IPS-NIHi11 (cell line): ENCODE measurements at places on chromosomes 1 and 21.

- no peak for DNase-seq
Observed at GRCh38 chr1:227314014-227314848, 4.1 kb downstream of the CDC42BPA start.

DNA sequence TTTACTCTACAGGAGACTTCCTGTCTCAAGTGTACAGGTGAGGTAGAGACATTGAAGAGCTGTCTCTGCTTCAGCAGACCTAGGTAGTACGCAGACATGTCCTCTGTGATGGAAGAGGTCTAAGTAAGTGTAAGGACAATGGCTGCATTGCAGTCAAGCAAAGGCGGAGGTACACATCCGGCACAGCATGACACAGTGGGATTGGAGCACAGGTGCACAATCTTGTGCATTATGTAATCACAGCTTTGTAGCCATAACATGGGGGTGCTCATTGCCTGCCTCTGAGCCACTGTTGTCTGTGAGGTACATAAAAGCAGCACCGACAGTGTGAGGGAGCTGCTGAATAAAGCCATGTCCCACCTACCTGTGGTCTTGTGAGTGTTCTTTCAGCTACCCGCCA, 66.4 kb upstream of the CCDC190 start:
- DNase-seq: no peak

DNA sequence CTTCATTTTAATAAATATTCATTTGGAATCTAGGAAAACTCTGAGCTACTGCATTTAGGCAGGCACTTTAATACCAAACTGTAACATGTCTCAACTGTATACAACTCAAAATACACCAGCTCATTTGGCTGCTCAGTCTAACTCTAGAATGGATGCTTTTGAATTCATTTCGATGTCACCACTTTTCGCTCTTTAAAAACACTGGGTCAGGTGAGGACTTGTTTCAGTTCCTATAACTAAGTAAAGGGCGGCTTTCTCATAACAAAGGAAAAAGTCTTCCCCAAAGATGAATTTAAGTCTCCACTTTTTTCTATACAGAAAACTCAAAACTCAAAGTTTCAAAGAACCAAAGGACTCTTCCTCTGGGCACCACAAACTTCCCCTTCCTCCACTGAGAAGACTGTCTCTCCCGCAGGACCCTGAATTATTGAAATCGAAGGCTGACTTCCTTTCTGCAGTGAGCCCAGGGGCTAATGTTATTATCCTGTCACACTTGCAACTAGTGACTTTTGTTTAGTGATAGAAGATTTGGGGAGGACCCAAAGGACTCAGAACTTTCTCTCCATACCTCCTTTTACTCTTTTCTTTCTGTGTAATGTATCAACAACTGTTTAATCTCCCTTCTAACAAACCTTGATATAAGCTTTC, 9.7 kb upstream of the DHX9 start:
- DNase-seq: no peak

GRCh38 chr1:14875524-14876509, 277.3 kb downstream of the KAZN start:
- DNase-seq: no peak

DNA sequence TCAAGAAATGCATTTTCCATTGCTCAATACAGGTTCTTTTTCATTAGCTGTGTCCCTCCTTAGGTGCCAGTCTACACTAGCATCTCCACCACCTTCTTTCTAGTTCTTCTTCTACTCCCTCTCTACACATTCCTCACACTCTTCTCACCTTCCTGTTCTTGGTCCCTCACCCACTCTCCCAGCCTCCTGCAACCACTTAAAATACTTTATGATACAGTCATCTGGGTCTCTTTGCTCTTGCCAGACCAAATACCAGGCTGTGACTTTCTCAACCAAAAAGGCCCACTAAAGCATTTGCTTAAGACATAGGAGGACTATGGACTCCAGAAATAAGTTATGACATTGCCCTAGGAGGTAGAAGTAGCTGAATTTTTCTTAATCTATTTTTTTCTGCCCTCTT, 35.1 kb downstream of the PIGM start:
- no peak for DNase-seq

DNA sequence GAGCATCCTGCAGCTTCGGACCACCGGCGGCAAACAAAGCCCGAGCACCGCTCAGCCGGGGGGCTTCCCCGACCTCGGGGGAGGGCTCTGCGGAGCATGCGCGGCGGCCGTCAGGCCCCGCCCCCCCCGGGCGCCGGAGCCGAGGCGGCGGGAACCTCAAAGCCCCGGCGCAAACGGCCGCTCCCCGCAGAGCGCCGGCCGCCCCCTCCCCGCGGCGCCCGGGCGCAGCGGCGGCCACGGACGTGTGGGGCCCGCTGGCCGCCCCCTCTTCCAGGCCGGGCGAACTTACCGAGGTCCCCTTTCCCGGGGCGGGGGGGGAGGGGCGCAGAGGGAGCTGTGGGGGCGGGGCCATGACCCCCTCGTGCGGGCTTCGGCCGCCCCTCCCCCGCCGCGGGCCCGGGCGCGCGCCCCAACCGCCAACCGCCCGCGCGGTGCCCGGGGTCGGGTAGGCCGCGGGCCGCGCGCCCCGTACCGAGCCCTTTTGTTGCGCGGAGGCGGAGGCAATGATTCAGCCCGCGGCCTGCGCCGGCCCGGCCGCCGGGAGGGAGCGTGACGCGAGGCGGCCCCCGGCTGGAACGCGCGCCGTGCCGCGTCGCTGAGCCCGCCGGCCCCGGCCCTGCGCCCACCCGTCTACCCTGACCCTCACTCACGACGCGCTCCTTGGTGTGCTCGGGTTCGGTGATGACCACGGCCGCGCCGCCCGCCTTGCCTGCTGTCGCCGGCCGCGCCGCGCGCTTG, 1.7 kb downstream of the RCC2 start:
- peak; percentile 89 for DNase-seq

DNA sequence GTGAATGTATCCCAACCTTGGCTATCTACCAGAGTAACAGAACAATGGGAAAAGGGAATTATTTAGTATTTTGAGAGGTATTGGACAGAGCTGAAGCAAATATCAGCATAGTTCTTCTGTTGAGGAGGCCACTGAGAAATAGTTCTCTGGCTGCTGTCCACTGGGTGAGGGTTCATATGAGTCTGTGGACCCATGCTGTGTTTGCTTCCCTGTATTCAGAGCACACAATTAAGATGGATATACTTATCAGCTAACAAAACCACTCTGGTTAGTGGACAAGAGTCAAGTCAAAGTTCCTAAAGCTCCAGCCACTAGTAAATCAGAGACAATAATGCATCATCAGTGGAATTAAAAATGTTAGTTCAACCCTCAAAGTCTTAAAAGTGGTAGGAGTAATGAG, 66.1 kb downstream of the RGS18 start:
- DNase-seq: no peak

DNA sequence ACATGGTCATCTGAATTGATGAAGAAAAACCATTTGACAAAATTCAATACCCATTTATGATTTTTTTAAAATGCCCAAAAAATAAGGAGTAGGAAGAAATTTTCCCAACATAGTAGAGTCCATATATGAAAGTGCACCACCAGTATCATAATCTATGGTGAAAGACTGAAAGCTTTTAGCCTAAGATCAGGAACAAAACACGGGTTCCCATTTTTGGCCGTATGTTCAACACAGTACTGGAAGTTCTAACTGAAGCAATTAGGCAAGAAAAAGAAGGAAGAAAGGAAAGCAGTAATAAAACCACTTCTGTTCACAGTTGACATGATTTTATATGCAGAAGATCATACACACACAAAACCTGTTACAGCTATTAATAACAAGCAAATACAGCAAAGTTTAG, 227.8 kb upstream of the RAB4A start:
- DNase-seq: no peak

DNA sequence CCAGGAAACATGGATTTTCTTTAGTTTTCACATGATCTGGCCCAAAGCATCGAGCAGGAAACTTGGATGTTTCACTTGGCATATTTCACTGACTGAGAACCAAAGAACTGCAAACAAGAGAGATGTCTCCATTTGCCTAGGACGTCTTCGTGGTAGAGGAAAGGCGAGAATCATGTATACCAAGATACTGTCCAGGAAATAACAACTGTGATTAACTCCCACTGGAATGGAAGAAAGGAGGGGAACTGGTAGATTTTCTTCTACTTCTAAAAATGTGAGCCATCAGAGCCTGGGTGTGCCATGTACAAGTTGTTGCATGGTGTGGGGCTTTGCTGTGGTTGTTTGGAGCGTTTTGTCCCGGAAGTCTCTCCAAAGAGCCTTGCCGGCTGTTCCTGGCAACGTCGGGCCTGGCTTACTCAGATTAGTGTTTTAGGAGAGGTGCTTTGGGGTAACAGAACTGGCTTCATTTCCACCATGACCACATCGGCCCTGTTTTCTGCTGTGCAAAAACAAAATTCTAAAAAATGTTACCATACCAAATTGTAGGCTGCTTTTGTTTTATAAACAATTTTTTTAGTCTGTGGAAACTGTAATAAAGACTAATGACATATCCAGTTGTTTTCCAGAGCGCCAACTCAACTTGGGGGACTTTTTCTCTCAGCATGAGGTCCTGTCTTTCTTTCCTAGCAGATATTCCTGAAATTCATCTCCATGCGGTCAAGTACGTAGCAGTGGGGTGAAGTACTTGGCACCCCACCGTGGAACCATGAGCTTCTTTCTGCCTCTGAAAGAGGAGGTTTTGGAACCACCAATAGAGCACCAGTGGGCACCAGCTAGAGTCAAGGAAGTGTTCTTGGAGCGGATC, 118.3 kb downstream of the TM2D1 start:
- no peak for DNase-seq

DNA sequence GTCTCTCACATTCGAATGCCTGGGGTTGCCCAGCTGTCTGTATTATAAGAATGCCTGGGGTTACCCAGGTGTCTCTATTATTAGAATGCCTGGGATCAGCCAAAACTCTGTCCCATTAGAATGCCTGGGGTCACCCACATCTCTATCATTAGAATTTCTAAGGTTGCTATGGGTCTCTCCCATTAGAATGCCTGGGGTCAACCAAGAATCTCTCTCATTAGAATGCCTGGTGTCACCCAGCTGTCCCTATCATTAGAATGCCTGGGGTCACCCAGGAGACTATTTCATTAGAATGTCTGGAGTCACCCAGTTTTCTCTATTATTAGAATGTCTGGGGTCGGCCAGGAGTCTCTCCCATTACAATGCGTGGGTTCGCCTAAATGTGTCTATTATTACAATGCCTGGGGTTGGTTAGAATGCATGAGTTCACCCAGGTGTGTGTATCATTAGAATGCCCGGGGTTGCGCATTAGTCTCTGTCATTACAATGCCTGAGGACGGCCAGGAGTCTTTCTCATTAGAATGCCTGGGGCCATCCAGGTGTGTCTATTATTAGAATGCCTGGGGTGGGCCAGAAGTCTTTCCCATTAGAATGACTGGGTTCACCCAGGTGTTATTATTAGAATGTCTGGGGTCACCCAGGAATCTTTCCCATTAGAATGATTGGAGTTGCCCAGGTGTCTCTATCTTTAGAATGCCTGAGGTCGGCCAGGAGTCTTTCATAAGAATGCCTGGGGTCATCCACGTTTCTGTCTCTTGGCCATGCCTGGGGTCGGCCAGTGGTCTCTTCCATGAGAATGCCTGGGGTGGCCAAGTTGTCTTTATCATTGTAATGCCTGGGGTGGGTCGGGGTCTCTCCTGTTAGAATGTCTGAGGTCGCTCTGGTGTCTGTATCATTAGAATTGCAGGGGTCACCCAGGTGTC, 59.6 kb downstream of the RNF187 start:
- DNase-seq: no peak

- no peak for DNase-seq
Observed at GRCh38 chr21:28654406-28654805, 338.3 kb downstream of the LTN1 start.

DNA sequence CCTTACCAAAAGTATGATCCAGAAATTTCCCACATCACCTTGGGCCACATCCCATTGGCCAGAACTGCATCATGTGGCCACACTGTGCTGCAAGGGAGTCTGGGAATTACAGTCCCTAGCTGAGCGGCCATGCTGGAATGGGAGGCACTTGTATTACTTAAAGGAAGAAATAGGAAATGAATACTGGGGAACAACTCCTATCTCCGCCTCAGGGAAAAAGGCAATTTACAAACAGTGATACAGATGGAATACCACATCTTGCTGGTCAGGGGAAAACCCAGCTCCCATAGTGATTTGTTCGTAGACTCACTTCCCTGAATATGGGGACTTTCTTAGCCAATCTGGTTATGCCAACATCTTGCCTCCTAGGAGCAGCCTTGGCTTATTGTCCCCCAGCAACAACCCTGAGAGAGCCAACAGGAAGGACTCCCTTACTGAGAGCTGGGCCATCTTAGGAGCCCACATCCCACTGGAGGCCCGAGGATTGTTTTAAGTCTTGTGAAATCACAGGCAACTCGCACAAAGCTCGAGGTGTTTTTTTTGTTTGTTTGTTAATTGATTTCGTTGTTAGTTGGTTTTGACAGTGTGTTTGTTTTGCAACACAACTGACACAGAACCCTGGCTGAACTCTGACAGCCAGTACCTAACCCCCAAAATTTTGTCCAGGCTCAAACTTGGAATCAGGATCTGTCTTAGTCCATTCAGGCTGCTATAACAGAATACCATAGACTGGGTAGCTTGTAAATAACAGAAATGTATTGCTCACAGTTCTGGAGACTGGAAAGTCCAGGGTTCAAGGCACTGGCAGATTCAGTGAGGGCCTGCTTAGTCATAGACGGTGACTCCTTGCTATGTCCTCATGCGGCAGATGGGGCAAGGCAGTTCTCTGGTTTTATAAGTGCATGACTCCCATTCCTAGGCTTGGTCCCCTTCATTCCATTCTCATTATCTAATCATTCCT, 14.9 kb downstream of the CDA start:
- no peak for DNase-seq
